ENCODE measurements at places on chromosomes 11 and 22. TPM values are rescaled to one million over a fixed set of nuclear protein-coding genes. Genes with fewer than 3 reads are reported as not detected.

DNA sequence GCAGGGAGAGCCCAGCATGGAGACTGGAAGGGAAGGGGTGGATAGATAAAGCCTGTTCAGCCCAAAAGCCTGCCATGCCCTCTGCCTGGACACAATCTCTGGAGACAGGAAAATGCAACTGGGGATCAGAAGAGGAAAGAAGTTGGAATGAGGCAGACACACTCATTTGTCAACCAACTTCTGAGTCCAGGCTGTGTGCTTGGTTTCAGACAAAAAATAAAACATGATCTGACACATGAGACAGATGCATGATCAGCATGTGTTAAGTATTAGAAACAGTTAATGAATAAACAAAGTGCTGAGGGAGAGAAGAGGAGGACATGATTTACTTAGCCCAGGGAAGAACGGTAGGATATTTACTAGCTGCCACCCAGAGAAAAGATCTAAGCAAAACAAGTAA lies 839 bp downstream of the LRRN4CL start:
- no peak for DNase-seq

GRCh38 chr11:1199241-1199750 lies 23.6 kb upstream of the MUC5B start:
- DNase-seq = no peak

DNA sequence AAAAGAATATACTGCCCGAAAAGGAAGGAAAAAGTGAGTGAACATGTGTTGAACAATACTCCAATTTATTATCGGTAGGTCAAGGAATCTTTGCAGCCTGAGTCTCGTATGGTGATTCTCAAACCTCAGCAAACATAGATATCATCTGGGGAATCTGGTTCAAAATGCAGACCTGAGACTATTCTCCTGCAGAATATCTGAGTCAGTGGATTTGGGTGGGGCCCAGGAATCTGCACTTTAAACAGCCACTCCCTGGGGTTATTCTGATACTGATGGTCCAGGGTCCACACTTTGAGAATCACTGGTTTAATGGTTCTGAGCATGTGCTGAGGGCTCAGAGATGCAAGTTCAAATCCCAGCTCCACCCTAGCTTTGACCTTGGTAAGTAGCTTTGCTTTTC lies 53.6 kb upstream of the GRK3 start:
- DNase-seq = no peak

GRCh38 chr11:34316347-34317035 lies 41.3 kb downstream of the ABTB2 start:
- no peak for DNase-seq

DNA sequence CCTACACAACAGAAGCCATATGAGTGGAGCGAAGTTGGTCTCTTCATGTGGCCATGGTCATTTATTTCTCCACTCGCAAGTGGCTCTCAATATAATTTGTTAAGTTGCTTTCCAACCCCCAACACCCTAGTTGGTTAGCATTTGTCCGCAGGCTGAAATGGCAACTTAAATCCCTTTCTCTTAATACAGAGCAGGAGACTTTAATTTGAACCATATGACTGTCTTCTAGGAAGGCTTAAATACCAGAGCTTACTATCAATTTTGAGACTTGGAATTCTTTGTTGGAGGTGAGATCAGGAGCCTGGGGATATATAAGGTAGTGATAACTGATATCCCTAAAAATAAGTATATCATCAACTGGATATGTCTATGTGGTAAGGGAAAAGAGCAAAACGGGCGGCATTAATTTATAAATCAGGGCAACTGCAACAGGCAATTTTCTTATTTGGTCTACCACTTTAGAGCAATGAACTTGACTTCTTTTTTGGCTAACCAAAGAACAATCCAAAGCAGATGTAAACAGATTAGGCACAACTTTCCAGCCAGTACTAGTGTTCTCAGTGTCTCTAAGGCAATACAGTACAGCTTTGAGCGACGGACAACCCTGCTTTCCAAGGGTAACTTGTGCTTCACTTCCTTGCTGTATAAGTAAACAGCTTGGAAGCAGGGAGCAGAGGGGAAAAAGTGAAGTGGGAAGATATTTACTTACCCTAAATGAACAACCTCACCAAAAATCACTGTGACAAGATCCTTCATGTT lies 74.7 kb upstream of the APOA1 start:
- no peak for DNase-seq

FOXR1 gene
- total RNA-seq = not detected

GRCh38 chr11:100823360-100823759 lies 136.3 kb downstream of the ARHGAP42 start:
- DNase-seq = no peak

GRCh38 chr11:130737866-130738431 lies 178.3 kb downstream of the SNX19 start:
- no peak for DNase-seq

GSTT4 gene
- not detected for total RNA-seq

- no peak for DNase-seq
These were observed 42.5 kb downstream of the INSC start for GRCh38 chr11:15157181-15157580.

- peak; percentile 27 for DNase-seq
These were observed 29.8 kb upstream of the EED start for GRCh38 chr11:86214710-86215109.

C22orf23 gene
- 0.23 TPM for total RNA-seq

GRCh38 chr11:133965031-133965601 lies 8.3 kb upstream of the IGSF9B start:
- no peak for DNase-seq
